ENCODE measurements at places on chromosomes 11 and 22. TPM values are rescaled to one million over a fixed set of nuclear protein-coding genes. Genes with fewer than 3 reads are reported as not detected.

RAB3IL1 gene
- total RNA-seq, result 2.4 TPM

GALNT18 gene
- 4.0 TPM for total RNA-seq

GRAMD1B gene
- total RNA-seq, result 4.8 TPM

MYEOV gene
- total RNA-seq, result 11.8 TPM

PTGDR2 gene
- total RNA-seq, result 0.06 TPM

MIAT gene
- total RNA-seq, result 0.17 TPM

CLTCL1 gene
- 17.7 TPM for total RNA-seq

MS4A1 gene
- not detected for total RNA-seq

FGF19 gene
- 0.11 TPM for total RNA-seq

B4GALNT4 gene
- 0.75 TPM for total RNA-seq

UBQLN3 gene
- total RNA-seq, result not detected

GSTT2B gene
- total RNA-seq, result 3.0 TPM

ROBO3 gene
- 18.5 TPM for total RNA-seq

Data from LHCN-M2 (cell line).